ENCODE measurements at places on chromosomes 5 and 9. TPM values are rescaled to one million over a fixed set of nuclear protein-coding genes. Genes with fewer than 3 reads are reported as not detected.

DNA sequence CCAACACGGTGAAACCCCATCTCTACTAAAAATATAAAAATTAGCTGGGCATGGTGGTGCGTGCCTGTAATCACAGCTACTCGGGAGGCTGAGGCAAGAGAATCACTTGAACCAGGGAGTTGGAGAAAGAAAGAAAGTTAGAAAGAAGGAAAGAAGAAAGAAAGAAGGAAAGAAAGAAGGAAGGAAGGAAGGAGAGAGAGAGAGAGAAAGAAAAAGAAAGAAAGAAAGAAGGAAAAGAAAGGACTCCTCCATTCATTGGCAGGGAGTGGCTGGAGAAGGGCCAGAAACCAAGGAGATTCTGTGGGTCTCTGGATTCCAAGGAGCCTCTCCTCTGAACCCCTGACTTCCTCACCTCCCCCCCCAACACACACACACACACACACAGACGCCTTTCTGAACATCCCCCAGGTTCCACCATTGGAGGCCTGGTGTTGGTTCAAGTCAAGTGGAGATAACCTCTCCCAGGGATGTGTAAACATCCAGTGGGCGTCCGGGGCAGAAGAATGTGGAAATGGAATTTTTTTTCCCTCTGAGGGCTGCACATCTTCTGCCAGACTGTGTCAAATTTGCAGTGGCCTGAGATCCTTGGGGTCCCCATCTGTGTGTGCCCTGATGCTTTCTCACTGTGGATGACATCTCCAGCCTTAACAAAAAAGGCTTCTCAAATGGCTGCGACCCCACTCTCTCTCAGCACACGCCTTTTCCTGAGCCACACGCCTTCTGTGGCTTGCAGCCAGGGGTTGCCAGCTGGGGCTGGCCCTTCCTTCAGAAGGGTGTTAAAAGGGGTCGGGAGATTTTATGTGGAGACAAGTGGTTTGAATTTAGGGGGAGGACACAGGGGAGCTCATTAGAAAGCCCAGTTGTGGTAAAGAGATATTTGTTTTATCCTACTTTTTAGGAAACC, 109.3 kb upstream of the HAND1 start:
- H3K27me3 ChIP-seq, result no peaks in the 10 kb centered on the region
- DNase-seq, result no peak
- H3K36me3 ChIP-seq, result no peaks in the 10 kb centered on the region
- H3K4me1 ChIP-seq, result no peaks in the 10 kb centered on the region
- no peak overlapping the region for H3K4me3 ChIP-seq

Gene ZNF879
- 1.2 TPM for polyA plus RNA-seq

DNA sequence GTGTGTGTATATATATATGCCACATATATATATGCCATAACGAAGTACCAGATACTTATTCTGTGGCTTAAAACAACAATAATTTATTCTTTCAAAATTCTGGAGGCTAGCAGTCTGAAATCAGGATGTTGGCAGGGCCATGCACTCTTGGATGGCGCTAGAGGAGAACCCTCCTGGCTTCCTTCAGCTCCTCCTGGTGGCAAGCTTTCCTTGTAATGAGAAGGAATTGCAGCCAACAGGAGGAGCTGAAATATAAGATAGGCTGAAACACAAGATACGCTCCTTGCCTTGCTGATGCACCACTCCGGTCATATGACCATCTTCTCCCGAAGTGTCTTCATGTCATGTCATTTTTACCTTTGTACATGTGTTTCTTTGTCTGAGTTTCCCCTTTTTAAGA, 368.1 kb upstream of the CTNND2 start:
- H3K27me3 ChIP-seq, result no peaks in the 10 kb centered on the region
- no peak overlapping the region for H3K27ac ChIP-seq
- H3K36me3 ChIP-seq, result no peaks in the 10 kb centered on the region
- H3K4me1 ChIP-seq, result no peaks in the 10 kb centered on the region
- no peak overlapping the region for H3K4me3 ChIP-seq

Gene CHSY3
- polyA plus RNA-seq, result 2.2 TPM

Gene EGR1
- 7.2 TPM for polyA plus RNA-seq

GRCh38 chr9:90737742-90738141, 63.9 kb upstream of the SYK start:
- no peak overlapping the region for H3K27ac ChIP-seq
- no peaks in the 10 kb centered on the region for H3K36me3 ChIP-seq
- no peak overlapping the region for H3K4me3 ChIP-seq
- DNase-seq, result no peak
- H3K27me3 ChIP-seq, result no peaks in the 10 kb centered on the region

DNA sequence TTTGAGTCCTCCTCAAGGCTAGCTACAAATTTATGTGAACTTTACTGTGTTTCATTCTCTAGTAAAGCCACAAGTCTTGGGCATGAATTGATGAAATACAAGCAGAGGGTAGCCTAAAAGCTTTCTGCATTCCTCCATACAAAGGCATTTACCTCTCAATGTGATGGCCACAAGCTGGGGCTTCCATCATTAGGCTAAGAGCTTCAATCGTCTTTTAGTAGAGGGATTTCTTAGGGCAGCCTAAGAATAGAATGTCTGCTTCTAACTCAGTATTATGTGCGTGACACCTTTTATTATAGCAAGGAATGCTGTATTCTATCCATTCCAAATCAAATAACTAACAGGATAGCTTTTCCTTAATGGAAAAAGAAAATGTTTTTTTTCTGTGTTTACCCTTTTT, 3.7 kb downstream of the PLAC8L1 start:
- DNase-seq, result no peak
- no peaks in the 10 kb centered on the region for H3K36me3 ChIP-seq
- no peak overlapping the region for H3K27ac ChIP-seq
- no peak overlapping the region for H3K4me3 ChIP-seq
- no peaks in the 10 kb centered on the region for H3K27me3 ChIP-seq

Gene CCDC192
- polyA plus RNA-seq, result not detected

Gene SUSD3
- not detected for polyA plus RNA-seq

GRCh38 chr9:4603830-4604229, 58.3 kb upstream of the PLPP6 start:
- H3K27ac ChIP-seq, result no peak overlapping the region
- H3K36me3 ChIP-seq, result no peaks in the 10 kb centered on the region
- no peaks in the 10 kb centered on the region for H3K27me3 ChIP-seq
- no peak for DNase-seq
- no peaks in the 10 kb centered on the region for H3K4me1 ChIP-seq

Gene TAF1L
- polyA plus RNA-seq, result not detected

DNA sequence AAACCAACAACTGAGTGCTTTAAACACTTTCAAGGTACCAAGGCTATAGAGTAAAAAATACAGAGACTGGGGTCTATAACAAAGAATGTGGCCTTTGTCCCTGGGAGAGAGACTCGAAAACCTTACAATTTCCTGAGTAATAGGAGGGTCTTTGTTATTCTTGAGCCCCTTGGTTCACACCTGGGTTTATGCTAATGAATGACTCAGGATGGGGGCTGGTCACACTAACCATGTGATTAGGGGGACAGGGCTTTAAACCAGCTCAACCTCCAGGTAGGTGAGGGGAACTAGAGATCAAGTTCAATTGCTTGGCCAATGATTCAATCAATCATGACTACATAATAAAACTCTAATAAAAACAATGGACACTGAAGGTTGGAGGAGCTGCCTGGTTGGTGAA, 50.2 kb downstream of the PLPP1 start:
- H3K36me3 ChIP-seq, result no peaks in the 10 kb centered on the region
- H3K4me1 ChIP-seq, result no peaks in the 10 kb centered on the region
- no peaks in the 10 kb centered on the region for H3K27me3 ChIP-seq
- H3K27ac ChIP-seq, result no peak overlapping the region
- no peak for DNase-seq

- peaks cover 3% of the 10 kb centered on the region for H3K27me3 ChIP-seq
- H3K4me1 ChIP-seq, result no peaks in the 10 kb centered on the region
- DNase-seq, result no peak
- H3K27ac ChIP-seq, result no peak overlapping the region
Measured at GRCh38 chr5:170545811-170546210, 42.0 kb downstream of the KCNIP1 start.

Gene SPIN1
- polyA plus RNA-seq, result 29.0 TPM

Gene SPATA31D3
- not detected for polyA plus RNA-seq

GRCh38 chr9:86281593-86282076, 703 bp downstream of the ISCA1 start:
- peak overlapping the region; percentile 88 for H3K27ac ChIP-seq
- no peak for DNase-seq
- peaks cover 11% of the 10 kb centered on the region for H3K4me1 ChIP-seq
- no peaks in the 10 kb centered on the region for H3K27me3 ChIP-seq
- no peaks in the 10 kb centered on the region for H3K36me3 ChIP-seq

GRCh38 chr5:3837506-3837905, 241.9 kb downstream of the IRX1 start:
- H3K36me3 ChIP-seq, result no peaks in the 10 kb centered on the region
- H3K4me3 ChIP-seq, result no peak overlapping the region
- H3K4me1 ChIP-seq, result no peaks in the 10 kb centered on the region
- H3K27ac ChIP-seq, result no peak overlapping the region

- no peaks in the 10 kb centered on the region for H3K36me3 ChIP-seq
- H3K4me3 ChIP-seq, result no peak overlapping the region
- no peak overlapping the region for H3K27ac ChIP-seq
- no peak for DNase-seq
- H3K27me3 ChIP-seq, result no peaks in the 10 kb centered on the region
- H3K4me1 ChIP-seq, result no peaks in the 10 kb centered on the region
Measured at GRCh38 chr5:4246447-4246846, 650.8 kb downstream of the IRX1 start.

DNA sequence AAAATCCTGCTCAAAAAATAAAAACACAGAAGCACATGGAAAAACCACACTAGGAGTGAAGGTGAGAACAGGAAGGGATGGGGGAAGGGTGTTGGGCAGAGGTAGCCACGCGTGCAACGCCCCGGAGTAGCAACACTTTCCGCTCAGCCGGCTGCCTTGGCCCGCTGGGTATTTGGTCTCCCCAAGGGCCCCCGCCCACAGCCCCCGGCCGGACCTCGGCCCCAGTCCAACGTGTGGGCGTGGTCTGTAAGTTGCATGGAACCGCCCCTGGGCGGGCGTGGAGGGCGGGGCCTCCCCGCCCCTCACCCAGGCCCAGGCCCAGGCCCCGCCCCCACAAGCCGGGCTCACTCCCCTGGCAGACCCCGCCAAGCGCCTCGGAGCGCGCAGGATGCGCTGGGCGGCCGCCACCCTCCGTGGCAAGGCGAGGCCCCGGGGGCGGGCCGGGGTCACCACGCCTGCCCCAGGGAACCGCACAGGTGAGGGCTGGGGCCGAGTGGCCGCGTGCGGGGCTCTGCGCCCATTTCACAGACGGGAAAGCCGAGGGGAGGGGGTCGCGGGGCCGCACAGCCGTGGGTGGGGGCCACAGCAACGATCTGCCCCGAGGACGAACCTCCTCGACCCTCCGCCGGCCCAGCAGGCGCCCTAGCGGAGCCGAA, at the start of gene SUSD3:
TSS of gene SUSD3 (plus strand) at position 347 of the 656 bp plus-strand sequence. CDS start at position 389, 42 bp downstream.
- no peaks in the 10 kb centered on the region for H3K36me3 ChIP-seq
- no peaks in the 10 kb centered on the region for H3K4me1 ChIP-seq

DNA sequence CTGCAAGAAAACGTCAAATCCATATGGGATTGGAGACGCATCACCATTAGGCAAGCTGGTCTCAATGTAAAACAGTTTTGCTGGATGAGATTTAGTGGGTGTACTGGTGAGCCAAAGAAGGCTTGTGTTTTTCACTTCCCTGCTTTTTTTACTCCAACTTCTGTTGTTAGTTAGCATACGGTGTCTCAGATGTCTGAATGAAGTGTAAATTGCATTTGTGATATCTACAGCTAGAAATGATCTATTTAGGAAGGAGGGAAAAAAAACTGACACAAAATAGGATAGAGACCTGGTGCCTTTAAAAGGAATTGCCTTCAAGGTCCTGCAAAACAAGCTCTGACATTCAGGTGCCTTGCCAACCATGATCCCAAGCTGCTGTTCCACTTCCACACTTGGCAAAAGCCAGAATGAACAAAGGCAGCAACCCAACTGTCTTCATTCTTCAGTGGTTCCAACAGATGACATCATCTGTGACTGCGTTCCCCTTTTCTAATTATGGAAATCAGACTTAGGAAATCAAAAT, 104.2 kb upstream of the RAI14 start:
- no peaks in the 10 kb centered on the region for H3K27me3 ChIP-seq
- H3K4me1 ChIP-seq, result no peaks in the 10 kb centered on the region
- H3K36me3 ChIP-seq, result no peaks in the 10 kb centered on the region
- no peak for DNase-seq
- no peak overlapping the region for H3K4me3 ChIP-seq

Gene PHF24
- polyA plus RNA-seq, result not detected

DNA sequence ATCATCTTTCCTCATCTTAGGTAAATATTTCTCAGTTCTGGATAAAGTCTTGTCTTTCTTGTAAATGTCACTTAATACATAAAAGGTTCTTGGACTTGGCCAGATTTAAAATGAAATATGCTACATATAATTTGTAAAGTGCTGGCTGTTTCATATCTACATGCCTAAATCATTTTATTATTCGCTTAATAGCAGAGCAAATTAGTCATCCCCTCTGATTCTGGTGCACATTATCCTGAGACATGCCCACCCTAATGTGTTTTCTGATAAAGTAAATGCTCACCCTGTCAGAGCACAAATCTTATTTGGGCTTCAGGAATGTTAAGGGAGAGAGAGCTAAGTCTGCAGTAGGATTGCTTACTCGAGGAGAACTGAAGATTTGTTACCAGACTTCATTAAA, 166.5 kb upstream of the IZUMO3 start:
- H3K36me3 ChIP-seq, result no peaks in the 10 kb centered on the region
- H3K27ac ChIP-seq, result no peak overlapping the region
- no peak for DNase-seq

Gene ANKDD1B
- polyA plus RNA-seq, result 0.05 TPM

DNA sequence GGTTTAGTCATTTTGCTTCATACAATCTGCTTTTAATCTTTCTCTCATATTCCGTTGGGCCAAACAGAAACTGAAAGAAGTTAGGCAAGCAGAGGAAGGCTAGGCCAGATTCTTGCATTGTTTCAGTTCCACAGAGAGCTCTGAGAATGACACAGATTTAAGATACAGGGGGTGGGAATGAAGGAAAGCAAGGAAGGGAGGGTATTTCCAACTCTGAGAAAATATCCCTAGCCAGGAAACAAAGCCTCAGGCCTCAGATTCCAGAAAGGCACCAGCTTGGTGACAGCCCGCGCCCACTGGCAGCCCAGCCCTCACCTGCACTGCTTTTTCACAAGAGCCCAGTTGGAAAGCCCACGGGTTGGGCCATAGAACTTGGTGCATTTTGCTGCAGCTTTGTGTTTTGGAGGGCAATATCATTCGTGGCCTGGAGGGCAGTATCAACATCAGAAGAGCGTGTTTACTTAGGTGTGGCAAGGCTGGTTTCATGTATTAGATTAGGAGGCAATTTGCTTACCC, 63.5 kb downstream of the ENC1 start:
- H3K27me3 ChIP-seq, result no peaks in the 10 kb centered on the region
- DNase-seq, result peak; percentile 79
- peak overlapping the region; percentile 73 for H3K27ac ChIP-seq
- H3K36me3 ChIP-seq, result no peaks in the 10 kb centered on the region

GRCh38 chr5:43192558-43193180, 644 bp downstream of the NIM1K start:
- no peaks in the 10 kb centered on the region for H3K36me3 ChIP-seq
- peak overlapping the region; percentile 12 for H3K4me3 ChIP-seq
- H3K27ac ChIP-seq, result no peak overlapping the region
- no peak for DNase-seq
- peaks cover 35% of the 10 kb centered on the region for H3K27me3 ChIP-seq

Gene ST6GALNAC6
- 93.6 TPM for polyA plus RNA-seq

- H3K4me1 ChIP-seq, result no peaks in the 10 kb centered on the region
- H3K4me3 ChIP-seq, result no peak overlapping the region
- no peak for DNase-seq
- no peaks in the 10 kb centered on the region for H3K27me3 ChIP-seq
Measured at GRCh38 chr9:71209890-71210289, 88.5 kb upstream of the TRPM3 start.

GRCh38 chr5:62937661-62938558, 359.3 kb downstream of the LRRC70 start:
- no peak overlapping the region for H3K4me3 ChIP-seq
- no peaks in the 10 kb centered on the region for H3K27me3 ChIP-seq
- peaks cover 17% of the 10 kb centered on the region for H3K4me1 ChIP-seq
- H3K27ac ChIP-seq, result no peak overlapping the region
- no peaks in the 10 kb centered on the region for H3K36me3 ChIP-seq
- peak; percentile 18 for DNase-seq

Data from endothelial cell of umbilical vein (primary cell).